ENCODE measurements at places on chromosomes 16 and 17.

DNA sequence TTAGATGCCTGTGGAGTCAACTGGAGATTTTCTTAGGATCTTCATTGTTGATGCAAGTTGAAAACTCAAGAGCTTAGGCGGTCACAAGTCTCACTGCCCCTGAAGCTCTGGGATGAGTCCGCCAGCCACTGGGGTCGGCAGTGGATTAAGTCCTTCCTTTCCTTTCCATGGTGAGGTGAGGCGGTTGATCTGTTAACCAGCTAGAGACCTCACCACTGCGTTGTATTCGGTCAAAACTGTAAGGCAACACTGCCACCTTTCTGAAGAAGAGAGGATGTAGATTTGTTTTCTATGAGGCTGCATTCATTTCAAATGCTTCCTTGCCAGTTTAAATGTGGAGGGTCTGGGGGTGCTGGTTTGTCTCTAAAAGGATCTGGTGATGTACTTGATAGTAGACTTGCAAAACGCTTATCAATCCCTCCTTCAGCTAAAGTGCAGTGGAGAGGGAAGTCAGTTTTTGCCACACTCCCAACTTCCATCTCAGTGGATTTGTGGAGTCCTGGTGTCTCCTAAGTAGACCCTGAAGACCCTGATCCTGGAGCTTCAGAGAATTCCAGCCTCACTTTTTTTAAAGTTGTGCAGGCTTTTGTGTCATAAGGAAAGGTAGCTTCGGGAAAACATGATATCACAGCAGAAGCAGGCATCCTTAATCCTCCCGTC is 1.7 kb downstream of the MYOCD start:
- DNase-seq: peak; percentile 72

GRCh38 chr17:14302431-14303099 is 1.7 kb downstream of the HS3ST3B1 start:
- peak; percentile 89 for DNase-seq

DNA sequence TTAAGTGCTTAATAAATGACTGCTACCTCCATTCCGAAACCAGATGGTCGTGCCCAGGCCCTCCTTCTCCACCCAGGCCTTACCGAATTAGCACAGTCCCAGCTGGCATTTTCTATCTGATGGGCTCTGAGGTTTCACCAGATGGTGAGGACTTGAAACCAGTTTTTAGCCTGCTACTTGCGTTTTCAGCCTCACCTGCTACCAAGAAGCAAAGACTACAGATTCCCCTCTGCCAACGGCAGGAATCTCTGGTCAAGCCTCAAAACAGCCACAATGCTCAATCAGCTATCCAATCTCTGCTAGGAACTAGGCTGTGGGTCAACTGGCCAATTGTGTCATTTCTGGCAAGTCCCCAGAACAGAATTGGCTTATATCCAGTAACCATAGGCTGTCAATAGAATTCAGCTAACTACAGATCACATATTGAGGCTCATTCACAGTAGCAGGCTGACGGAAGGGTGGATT is 11.7 kb downstream of the PECAM1 start:
- no peak for DNase-seq

DNA sequence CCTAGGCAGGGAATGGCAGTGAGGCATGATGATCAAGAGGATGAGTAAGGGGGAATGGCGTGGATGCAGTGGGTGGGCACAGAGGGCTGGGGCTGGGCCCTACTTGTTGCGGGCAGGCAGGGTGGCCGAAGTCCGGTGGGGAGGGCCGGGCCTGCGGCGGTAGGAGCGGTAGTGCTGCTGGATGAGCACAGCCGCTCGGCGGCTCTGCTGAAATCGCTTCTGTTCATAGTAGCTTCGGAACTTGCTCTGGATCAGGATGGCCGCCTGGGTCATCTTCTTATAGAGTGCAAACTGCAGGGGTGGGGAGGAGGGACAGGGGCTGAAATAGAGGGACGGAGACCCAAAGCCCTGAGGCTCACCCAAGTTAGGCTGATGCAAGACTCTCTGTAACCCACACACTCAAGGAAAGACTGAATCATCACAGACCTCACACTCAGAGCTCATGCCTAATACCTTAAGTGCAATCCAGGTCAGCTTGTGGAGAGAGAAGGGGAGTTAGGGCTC is 1.5 kb upstream of the SPAG7 start:
- DNase-seq: peak; percentile 56

DNA sequence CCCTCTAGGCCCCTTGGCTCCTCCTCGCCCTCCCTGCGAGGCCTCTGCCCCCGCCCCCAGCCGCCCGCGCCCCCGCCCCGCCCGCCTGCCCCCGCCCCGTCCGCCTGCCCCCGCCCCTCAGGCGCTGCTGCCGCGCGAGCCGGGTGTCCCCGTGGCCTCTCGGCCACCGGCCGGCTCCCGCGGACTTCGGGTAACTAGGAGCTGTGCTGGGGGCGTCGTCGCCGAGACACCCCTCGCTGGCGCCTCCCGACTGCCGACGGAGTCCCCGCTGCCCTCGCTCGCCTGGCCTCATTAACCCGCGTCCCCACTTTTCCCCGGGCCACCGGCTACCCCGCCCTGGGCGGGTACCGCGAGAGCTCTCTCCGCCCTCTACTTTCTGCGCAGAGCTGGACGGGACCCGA is at the start of gene TLCD1:
TLCD1 (minus strand) TSS at position 8 of the 401 bp plus-strand sequence. CDS start 136 bp downstream, outside the sequence.
- no peak for DNase-seq

DNA sequence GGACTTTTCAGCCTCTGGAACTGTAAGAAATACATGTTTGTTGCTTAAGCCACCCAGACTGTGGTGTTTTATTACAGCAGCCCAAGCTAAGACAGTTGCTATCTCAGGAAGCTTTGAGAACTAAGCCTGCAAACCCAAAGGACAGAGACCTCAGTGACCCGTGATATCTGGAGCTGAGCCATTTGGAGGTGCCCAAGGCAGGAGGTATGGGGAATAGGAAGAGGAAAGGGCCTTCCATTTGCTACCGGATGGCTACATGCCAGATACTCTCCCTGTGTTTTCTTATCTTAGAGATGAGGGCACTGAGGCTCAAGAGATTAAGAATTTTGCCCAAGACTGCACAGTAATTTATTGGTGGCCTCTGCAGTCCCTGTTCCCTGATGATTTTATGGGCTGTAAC is 622.1 kb upstream of the CDH5 start:
- peak; percentile 21 for DNase-seq

DNA sequence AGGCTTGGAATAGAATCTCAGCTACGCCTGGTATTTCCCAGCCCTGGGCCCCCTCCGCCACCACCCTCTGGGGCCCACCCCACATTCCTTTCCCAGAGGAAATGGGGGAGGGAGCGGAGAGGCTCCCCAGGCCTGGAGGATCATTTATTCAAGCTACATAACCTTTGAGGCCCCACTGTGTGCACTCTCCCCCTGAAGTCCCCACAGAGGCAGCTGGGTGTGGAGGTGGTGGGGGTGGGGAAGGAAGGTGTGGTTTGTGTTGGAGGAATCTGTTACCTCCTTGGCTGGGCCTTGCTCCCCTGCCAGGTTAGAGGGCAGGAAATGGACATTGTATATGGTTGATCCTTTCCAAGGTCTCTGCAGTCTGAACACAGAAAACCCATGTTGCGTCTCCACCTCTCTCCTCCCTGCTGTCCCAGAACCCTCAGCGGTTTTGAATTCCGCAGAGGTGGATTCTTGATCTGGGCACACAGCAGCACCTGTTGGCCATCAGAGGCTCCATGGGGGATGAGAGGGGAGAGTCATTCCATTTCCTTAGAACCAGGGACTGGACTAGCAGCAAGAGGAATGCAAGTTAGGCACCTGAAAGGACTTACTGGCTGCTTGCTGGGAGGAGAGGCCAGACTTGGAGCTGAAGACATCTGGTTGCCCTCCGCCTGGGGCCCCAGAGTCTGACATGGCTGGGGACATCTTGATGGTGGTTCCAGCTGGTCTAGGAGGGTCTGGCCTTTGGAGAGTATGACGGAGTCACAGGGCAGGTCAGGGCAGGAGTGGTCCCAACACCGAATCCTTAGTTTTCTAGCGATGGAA is 23.0 kb downstream of the ARHGAP23 start:
- peak; percentile 88 for DNase-seq

GRCh38 chr16:63813862-63814261 is 1308.0 kb downstream of the CDH11 start:
- no peak for DNase-seq

- peak; percentile 13 for DNase-seq
Observed at GRCh38 chr16:4850211-4850610, 2.9 kb downstream of the UBN1 start.

- no peak for DNase-seq
Observed at GRCh38 chr17:37830151-37830993, 85.5 kb upstream of the HNF1B start.

GRCh38 chr17:15133826-15134225 is 131.3 kb downstream of the PMP22 start:
- no peak for DNase-seq

DNA sequence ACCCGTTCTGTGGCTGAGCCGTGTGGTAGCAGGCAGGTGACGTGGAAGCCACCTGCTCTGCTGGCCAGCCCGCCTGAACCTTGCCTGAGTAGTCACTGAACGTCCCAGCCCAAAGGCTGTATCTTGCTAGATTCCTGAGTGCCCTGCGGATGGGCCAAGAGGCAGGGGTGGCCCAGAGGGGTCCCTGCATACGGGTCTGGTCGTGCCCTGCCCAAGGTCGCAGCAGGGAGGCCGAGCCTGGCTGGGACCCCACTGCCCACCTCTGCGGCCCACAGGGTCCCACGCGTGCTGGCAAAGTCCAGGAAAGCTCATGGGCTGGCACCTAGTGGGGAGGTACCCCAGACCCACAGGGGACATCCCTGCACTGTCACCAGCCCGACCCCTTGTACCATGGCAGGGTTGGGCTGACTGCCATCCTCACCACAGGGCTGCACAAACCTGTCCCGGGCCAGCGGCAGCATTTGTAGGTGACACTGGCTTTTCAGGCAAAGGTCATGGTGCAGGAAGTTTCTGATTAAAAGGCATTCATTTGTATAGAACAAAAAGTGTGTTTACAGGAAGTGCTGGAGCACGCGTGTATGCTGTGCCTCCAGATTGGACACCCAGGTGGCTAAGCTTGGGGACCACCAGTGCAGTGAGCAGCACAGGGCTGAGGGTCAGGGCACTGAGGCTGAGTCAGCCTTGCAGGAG is 45.1 kb upstream of the ZC3H18 start:
- no peak for DNase-seq

DNA sequence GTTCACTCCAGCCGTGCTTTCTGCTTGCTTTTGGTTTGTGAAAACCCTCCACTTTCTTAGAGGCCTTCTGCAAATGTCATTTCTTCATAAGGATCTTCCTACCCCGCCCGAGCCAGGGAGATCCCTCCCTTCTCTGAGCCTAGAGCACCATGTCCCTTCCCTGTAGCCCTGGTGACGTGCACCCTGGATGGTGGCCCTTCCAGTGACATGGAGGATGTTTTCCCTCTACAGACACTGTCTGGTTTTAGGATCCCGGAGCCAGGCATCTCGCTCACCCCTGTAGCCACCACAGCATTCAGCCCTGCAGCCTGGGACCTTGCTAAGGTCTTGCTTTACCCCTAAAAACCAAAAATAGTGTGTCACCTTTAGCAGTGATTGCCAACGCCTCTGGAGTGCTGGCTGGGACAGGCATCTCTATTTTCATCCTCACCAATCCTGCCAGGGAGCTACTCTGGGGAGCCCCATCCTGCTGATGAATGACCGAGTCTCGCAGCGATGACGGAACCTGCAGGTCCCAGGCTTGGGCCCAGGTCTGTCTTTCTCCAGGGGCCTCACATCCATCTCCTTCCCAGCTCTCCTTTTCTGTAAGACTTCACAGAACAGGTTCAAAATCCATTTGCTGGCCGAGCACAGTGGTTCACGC is 394.1 kb upstream of the TNRC6C start:
- no peak for DNase-seq

GRCh38 chr16:4767872-4768548 is 1.0 kb upstream of the ZNF500 start:
- DNase-seq: no peak

- peak; percentile 71 for DNase-seq
Observed at GRCh38 chr16:2149630-2150417, 1.4 kb downstream of the RAB26 start.

GRCh38 chr16:85603203-85603755 is 9.8 kb upstream of the GSE1 start:
- peak; percentile 44 for DNase-seq

DNA sequence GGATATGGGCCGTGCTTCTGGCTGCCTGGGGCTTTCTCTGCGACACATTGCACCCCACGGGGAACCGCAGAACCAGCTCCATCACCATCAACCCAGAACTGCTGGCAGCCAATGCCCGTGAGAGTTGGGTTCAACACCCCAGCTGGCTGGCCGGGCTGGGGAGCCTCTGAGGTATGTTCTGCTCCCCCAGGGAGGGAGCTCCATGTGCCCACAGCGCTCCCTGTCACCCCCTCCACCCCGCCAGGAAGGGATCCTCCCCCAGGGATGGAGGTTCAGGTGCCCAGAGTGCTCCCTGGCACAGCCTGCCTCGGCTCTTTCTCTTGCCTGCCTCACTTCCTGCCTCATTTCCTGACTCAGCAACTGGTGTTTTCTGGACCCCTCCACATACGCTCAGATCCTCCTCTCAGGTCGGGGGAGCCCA is 24.2 kb upstream of the MPRIP start:
- no peak for DNase-seq

DNA sequence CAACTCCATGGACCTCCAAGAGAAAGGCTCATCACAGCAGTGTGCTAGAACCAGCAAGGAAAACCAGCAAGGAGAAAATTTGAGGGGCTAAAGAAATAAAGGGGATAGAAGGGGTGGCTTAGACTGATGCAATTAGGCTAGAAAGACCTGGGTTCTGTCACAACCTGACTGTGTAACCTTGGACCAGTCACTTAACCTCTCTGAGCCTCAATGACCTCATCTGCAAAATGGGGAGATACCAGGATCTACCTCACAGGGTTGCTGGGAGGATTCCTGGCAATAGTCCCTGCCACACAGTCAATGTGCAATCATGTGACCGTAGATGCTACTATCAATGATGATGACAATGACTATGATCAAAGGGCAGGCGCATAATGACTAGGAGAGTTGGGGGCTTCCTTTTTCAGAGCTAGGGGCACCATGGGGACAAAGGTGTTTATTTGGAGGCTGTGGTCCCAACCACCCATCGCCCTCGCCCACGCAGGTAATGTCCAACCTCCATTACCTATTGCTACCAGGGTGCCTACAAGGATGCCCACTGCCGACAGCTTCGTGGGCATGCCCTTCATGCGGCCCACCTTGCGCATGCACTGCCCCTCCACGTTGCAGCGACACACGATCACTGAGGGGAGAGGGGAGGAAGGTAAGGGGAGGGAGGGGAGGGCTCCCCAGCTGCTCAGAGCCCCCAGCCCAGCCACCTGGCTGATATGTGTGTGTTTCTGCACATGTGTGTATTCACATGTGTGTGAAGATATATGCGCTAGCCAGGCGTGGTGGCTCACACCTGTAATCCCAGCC is 9.7 kb downstream of the CDH16 start:
- DNase-seq: no peak

All from ELF-1 (cell line).